Mesenteric fat pad (tissue), 1 donor: ENCODE measurements at places on chromosomes 2 and 18. TPM values are rescaled to one million over a fixed set of nuclear protein-coding genes. Genes with fewer than 3 reads are reported as not detected.

GRCh38 chr2:239343460-239343859 is 57.4 kb downstream of the HDAC4 start:
- no peak for DNase-seq

DNA sequence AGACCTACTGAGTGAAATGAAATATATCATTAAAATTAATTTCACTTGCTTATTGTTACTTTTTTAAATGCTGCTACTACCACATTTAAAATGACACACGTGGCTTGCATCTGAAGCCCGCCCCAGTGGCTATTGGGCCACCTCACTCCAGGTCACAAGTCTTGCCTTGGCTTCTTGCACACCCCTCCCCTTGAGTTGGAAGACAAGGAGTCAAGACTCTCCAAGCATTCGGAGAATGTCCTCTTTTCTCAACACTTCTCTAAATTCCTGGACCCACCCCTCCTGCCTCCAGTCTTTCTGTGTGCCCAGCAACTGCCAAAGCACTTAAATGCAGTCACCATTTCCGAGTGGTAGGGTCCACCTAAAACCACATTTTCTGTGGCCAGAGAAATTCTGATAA is 73.4 kb downstream of the ZBTB7C start:
- no peak for DNase-seq

- no peak for DNase-seq
These were observed 7.1 kb downstream of the KCNE4 start for GRCh38 chr2:223058952-223059716.

DNA sequence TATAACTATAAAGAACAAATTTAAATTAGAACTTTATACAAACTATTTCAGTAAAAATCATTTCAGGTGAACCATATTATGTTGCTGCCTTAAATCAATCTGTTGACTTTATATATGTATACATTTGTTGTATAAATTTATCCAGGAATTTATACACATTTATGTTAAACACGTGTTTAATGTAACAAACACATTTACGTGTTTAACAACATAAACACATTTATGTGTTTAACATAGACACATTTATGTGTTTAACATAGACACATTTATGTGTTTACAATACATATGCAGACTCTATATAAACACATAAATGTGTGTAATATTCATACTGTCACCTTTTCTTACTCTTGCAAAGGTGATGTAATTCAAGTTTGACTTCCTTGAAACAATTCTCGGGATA is 75.4 kb upstream of the TWSG1 start:
- no peak for DNase-seq

GRCh38 chr2:217248312-217248935 is 388.6 kb upstream of the TNP1 start:
- DNase-seq: no peak

DNA sequence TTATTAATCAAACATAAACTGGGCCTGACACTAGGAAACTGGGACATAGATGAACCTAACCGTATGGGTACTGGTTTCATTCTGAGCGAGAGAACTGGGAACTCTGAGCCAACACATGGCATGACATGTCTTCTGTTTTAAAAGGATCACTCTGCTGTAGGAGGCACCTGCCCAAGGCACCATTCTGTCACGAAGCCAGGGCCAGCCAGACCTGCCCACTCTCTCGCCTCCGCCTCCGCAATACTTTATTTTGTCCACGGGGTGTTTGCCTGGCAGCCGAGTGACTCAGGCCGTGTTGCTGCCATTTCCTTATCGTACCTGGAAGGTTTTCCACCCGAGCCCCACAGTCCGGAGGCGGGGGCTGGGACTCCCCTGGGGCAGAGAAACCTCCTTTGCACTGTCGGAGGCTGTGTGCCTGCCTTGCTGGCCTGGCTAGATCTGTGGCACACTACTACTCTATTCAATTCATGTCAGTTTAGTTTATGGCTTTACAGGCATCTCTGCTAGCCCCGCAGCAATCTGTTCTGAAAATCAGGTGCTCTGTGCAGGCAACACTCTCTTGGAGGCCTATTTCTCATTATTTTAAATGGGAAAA is 120.4 kb upstream of the ACKR3 start:
- no peak for DNase-seq

GRCh38 chr2:68250196-68250595 is 2.1 kb downstream of the PPP3R1 start:
- no peak for DNase-seq

DNA sequence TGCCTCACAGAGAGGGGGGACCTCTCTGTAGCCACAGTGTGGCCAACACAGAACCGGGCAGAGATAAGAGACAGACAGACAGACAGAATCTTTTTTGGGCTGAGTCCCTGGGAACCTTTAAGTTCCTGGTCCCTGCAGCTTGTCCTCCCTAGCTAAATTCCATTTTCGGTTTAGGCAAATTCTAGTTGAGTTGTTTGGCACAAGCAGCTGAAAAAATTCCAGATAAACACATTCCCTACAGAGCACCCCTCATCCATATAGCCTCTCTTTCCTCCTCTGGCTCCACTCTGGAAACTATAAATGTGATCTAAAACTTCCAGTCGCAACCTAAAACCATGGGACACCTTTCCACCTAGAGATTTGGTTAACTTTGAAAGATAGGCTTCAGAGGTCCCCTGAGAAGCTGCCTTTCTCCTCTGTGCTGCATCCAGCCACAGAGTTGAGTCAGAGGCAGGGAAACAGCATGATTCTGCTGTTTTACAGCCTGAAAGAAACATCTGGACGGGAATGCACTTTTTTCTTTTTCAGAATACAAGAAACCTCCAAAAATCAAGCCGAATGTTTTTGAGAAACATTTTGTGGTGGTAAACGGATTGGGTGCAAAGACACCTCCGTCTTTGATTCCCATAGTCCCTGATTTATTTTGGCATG is 30.9 kb downstream of the SLC4A3 start:
- no peak for DNase-seq

DNA sequence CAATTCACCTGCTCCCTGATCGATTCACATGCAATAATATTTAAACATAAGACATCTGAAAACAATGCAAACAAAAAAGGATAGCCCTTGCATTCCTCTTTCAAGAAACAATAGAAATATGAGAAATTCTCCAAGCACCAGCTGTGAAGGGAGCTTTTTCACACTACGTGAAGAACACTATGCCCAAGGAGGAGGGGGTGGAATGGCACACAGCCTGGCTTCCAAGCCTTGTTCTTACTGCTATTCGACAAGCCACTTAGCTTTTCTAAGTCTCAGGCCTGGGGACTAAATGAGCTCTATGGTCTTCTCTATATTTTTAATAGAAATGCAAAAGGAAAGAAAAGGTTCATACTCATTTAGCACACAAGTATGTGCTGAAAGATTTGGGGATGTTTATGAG is 92.2 kb upstream of the CHRNA1 start:
- no peak for DNase-seq

- no peak for DNase-seq
These were observed 76.5 kb downstream of the CCDC102B start for GRCh38 chr18:68874361-68874760.

GRCh38 chr18:53911200-53911599 is 313.3 kb downstream of the MBD2 start:
- DNase-seq: no peak

GRCh38 chr2:15768615-15769014 is 171.7 kb upstream of the MYCN start:
- DNase-seq: no peak

- no peak for DNase-seq
These were observed 81.5 kb downstream of the PRPF40A start for GRCh38 chr2:152635635-152636298.

- no peak for DNase-seq
These were observed 59.9 kb downstream of the NAT8 start for GRCh38 chr2:73582364-73582763.

DNA sequence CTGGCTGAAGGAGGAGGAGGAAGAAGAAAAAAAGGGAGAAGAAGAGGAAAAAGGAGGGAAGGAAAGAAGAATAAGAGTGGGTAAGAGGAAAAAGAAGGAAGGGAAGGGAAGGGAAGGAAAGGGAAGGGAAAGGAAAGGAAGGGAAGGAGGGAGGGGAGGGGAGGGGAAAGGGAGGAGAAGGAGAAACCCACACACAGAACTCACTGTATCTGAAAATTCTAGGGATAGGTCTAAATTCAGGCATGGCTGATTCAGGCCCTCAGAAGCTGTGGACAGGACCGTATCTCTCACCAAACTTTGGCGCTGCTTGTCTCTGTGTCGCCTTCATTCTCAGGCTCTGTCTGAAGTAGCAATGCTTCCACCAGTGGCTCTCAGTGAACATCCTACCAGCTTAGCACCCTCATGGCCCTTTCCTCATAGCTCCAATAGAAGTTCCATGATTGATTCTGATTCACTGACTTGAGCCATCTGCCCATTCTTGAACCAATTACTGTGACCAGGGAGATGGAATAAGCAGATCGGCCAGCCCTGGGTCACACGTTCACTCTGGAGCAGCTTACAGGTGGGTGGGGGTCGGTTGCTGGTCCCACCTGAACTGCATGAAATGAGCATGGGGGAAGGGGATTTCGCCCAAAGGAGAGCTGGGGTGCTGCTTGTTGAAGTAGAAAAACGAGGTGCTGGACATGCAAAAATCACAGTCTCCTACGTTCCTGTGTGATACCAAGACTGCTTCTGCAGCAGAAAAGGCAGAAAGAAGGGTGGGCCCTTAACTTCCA is 59.7 kb downstream of the TTC32 start:
- DNase-seq: peak; percentile 30

DNA sequence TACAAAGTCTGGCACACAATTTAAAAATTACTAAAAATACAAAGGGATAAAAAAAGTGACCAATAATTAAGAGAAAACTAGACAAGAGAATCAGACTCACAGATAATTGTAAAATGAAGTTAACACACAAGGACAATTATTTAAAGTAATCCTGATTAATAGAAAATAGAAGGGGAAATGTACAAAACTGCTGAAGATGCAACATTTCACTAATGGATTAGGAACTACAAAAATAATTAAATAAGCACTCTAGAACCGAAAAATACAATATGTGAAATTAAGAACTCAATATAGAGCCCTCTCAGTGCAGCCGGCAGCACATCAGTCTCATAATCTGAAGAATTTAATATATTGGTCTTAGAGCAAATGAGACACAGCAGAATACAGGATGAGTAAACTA is 24.6 kb downstream of the HYCC2 start:
- DNase-seq: no peak

DNA sequence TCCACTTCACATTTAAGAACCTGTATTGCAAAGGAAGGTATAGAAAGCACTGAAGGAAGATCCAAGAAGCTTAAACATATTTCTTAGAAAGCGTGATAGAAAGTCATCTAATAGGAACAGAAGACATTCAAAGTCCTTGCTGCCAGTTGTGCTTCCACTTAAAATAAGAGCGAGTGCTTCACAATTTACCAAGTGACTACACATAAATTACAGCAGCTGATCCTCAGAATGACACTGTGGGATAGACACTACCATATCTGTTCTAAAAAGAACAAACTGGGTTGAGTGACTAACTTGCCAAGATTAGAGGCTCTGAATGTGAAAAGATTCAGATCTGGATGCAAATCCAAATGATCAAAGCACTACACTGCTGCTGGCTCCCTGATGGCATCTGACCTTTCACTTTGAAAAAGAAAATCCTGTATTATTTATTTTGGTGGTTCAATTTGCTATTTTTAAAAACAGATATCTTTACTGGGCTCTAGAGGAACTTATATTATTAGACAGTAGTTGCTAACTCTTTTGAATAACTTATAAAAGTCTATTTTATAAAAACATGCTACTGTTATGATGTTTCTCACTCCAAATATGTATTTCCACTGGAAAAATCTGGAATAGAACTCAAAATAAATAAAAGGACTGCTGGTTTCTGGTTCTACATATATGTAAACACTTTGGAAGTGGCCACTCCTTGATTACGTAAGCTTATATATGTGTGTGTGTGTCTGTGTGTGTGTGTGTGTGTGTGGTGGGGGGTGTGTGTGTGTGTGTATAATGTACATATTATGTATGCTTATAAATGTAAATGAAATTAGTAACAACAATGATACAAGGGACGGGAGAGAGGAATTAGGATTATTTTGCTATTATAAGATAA is 57.4 kb downstream of the KIDINS220 start:
- no peak for DNase-seq

DNA sequence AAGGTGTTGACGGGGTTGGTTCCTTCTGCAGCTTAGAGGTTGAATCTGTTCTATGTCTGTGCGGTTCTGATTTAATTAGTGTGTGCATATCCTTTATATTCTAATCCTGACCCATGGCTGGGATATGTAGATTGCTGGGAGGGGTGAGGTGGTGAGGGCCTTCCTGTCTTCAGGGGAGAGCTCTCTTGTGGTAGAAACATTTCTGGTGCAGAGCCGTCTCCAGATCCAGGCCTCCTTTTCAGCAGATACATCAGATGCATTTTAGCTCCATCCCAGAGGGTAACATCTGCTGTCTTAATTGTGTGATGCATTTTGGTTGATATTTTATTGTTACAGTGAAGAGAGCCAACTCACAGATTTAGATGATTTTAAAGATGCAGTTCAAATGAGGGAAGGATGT is 227.8 kb downstream of the AGAP1 start:
- no peak for DNase-seq

- DNase-seq: peak; percentile 80
These were observed 28.5 kb downstream of the ZNF516 start for GRCh38 chr18:76466410-76466991.

- no peak for DNase-seq
These were observed 61.5 kb upstream of the NFE2L2 start for GRCh38 chr2:177326005-177326404.

DNA sequence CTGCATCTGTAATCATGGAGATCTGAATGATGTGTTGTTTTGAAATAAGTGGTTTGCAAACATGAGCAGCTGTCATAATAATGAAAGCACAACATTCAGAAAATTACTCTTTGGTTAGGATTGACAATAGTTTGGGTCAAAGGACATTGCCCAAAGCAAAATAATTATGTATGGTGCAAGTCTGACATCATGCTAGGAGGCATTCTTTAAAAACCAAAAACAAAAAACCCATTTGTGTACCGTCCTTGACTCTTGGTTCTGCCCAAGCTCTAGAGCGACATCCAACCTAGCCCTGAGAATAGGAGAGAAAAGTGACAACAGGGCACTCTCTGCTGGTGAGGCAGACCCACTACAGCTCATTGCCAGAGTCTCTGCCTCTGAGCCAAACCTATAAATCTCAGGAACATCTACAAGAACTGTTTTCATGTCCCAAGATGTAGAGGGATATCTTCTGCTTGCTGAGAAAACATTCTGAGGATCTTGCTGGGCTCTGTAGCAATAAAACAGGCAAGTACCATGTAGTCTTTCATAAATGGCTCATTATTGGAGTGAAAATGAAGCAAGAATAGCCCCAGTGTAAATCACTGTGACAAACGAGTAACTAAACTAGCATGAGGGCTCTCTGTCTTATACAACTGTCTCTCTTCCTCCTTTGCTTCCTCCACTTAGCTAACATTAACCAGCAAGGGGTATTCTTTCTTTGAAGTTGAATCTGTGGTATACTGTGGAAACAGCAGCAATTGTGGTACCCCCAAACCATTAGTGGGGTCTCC is 266.8 kb upstream of the CXCR4 start:
- DNase-seq: no peak

GRCh38 chr2:130335226-130335625 is 7.5 kb upstream of the IMP4 start:
- no peak for DNase-seq

GRCh38 chr2:25063876-25064660 is 22.2 kb downstream of the EFR3B start:
- no peak for DNase-seq

The DYSF gene
- 54.1 TPM for total RNA-seq

The SP5 gene
- total RNA-seq: 0.26 TPM

The MAP2 gene
- 3.4 TPM for total RNA-seq

The BMP10 gene
- not detected for total RNA-seq

The TMEM182 gene
- 1.6 TPM for total RNA-seq

The RBM43 gene
- 3.7 TPM for total RNA-seq

The C2orf80 gene
- not detected for total RNA-seq

The RIT2 gene
- total RNA-seq: not detected

The TMEM150A gene
- total RNA-seq: 27.7 TPM
